A549 (cell line): ENCODE measurements at places on chromosomes 5 and 9.

GRCh38 chr9:79667817-79668436, 96.2 kb downstream of the TLE4 start:
- DNase-seq: peak; percentile 25

DNA sequence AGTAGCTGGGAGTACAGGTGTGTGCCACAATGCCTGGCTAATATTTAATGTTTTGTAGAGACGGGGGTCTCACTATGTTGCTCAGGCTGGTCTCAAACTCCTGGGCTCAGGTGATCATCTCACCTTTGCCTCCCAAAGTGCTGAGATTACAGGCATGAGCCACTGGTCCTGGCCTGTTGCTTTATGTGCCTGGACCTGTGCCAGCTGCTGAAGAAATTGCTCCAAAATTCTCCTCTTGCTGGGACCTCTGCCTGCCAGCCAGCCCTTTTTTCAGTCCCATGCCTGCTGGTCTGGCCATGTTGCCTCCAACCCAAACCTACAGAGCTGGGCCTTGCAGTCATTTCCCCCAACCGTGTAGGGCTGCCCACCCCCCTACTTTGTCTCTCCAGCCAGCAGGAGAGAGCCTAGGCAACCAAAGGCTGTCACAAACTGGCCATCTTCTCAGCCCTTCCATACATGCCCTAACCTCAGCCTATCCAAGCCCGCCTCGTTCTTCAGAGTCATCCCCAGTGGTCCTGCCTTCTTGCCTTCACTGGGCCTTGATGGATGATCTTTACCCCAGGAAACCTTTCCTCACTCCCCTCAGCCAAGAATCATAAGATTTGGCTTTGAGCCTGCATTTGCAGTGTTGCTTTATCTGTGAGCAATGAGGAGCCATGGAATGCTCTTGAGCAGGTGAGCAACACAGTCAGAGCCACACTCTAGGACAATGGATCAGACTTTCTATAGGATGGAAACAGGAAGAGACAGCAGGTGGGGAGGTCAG, 27.4 kb upstream of the SYNPO start:
- DNase-seq: no peak

GRCh38 chr5:135329913-135330797, 68.9 kb downstream of the MACROH2A1 start:
- DNase-seq: no peak

- no peak for DNase-seq
Observed at GRCh38 chr9:26346942-26347477, 545.6 kb downstream of the CAAP1 start.

GRCh38 chr9:136349546-136349945, 14.0 kb downstream of the DNLZ start:
- no peak for DNase-seq

GRCh38 chr5:118980017-118980416, 8.3 kb downstream of the DTWD2 start:
- DNase-seq: no peak
